ENCODE measurements at places on chromosomes 11 and 22.

DNA sequence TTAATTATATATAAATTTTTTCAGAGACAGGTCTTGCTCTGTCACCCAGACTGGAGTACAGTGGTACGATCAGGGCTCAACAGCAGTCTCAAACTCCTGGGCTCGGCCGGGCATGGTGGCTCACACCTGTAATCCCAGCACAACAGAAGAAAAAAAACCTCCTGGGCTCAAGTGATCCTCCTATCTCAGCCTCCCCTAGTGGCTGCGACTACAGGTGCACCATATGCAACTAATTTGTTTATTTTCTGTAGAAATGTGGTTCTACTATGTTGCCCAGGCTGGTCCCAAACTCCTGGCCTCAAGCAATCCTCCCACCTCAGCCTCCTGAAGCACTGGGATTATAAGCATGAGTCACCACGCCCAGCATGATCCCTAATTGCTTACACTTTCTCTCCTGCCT, 56.1 kb upstream of the SLC35C1 start:
- DNase-seq, result no peak

GRCh38 chr22:20965104-20965887, 1.8 kb upstream of the AIFM3 start:
- DNase-seq, result no peak

- no peak for DNase-seq
Observed at GRCh38 chr11:97746818-97747217, 1273.9 kb upstream of the CNTN5 start.

GRCh38 chr11:121329781-121330395, 37.3 kb downstream of the SC5D start:
- no peak for DNase-seq

DNA sequence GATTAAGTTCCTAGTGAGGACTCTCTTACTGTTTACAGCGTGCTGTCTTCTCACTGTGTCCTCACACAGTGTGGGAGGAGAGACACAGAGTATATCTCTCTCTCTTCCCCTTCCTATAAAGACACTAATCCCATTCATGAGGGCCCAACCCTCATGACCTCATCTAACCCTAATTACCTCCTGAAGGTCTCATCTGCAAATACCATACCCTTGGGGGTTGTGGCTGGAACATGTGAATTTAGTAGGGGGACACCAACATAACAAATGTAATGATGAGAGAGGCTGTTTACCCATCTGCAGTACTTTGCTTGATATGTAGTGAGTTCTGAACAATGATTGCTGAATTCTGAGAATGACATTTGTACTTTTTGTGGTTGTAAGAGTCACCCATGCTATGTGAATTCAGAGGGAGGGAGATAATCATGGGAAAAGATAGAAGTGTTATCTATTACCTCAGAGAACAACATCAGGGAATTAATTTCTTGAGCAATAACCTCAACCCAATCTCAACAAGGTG, 4.9 kb upstream of the OR52W1 start:
- DNase-seq, result no peak

- DNase-seq, result no peak
Observed at GRCh38 chr11:67400251-67400941, 1.3 kb downstream of the PPP1CA start.

DNA sequence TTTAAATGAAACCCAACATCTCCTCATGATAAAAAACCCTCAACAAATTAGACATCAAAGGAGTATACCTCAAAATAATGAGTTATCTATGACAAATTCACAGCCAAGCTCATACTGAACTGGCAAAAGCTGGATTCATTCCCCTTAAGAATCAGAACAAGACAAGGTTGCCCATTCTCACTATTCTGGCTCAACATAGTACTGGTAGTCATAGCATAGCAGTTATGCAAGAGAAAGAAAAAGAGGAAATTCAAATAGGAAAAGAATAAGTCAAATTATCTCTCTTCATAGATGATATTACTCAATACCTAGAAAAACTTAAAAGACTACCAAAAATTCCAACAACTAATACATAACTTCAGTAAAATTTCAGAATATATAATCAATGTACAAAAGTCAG, 29.4 kb upstream of the XKR3 start:
- DNase-seq, result no peak

GRCh38 chr22:41034706-41035105, 57.7 kb upstream of the EP300 start:
- DNase-seq, result no peak

DNA sequence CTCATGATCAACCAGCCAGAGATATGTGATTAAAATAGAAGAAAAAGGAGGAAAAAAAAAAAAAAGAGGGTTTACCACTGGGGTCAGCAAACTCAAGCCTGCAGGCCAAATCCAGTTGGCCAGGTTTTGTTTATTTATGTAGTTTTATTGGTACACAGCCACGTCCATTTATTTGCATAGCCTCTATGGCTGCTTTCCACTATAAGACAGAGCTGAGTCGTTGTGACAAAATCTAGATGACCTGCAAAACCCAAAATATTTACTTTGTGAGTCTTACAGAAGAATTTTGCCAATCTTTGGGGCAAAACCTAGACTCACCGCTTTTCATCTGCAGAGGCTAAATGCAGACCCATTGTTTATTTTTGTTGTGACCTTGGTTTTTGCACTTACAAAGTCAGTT, 87.1 kb downstream of the TENM4 start:
- DNase-seq, result no peak

GRCh38 chr11:34052608-34053160, 1.2 kb downstream of the CAPRIN1 start:
- DNase-seq, result no peak

Data from LoVo (cell line).